Activated T-cell treated with anti-CD3 and anti-CD28 coated beads, Interleukin-2, amount 50 U/mL, for 24 hours (primary cell): ENCODE measurements at places on chromosomes 5 and 9.

DNA sequence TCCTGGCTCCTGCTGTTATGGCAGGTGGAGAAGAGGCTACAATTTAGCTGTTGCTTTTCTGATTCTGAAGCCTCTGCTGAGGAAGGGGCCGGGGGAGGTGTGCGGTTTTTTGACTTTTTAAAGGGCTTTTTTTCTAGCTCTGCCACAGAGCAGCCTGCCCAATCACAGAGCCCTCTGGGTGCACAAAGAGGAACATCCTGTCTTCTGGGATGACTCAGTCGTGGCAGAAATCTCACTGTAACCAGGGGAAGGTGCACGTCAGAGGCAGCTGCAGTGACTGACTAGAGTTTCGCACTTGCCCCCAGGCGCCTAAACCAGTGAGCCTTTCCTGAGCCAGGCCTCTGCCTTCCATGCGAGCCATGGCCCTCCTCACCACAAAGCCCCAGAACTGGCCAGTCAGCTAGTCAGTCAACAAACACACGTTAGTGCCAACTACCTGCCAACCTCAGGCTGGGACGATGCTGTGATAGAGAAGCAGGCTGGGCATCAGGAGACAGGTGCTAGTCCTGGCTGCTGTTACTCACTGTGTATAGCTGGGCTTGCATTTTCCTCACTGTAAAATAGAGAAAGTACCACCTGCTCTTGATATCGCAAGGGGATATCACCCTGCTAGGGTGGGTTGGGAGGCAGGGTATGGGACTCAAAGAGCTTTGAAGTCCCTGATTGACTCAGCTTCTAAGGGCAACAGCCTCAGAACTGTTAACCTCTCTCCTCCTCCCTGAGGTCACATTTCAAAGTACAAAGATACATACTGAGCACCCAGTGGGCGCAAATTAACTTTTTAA, 2.2 kb downstream of the AKNA start:
- DNase-seq: peak; percentile 88

DNA sequence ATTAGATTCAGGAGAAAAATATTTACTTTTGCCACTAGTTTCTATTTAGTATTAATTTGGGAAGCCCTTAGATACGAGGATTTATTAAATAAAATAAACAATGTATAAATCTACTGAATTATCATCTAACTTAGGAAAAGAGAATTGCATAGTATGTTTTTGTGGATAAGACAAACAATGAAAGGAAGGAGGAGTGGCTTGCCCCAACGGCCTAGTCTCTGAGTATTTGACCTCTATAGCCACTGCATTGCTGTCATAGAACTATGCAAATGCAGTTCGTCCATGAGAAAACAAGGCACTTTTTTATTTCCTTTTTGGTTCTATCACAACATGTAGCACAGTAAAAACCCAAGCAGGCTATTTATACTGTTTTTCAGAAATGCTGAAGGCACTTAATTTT, 321.2 kb upstream of the CCNH start:
- no peak for DNase-seq

- DNase-seq: no peak
Measured at GRCh38 chr9:121927081-121927480, 166.0 kb downstream of the TTLL11 start.

DNA sequence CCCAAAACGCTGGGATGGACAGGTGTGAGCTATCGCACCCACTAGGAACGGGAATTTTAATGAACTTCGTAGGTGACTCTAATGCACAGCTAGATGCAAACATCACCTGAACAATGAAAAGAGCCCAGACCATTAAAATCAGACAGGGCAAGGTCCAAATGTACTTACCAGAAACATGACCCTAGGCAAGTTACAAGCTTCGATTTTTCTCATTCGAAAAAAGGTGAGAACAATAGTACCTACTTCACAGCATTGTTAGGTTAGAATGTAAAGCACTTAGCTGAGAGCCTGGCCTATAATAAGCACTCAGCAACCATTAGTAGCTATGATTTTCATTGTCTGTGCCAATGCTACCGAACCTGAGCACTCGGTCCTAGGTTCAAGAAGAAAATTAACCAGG, 5.8 kb upstream of the KLHL3 start:
- no peak for DNase-seq

DNA sequence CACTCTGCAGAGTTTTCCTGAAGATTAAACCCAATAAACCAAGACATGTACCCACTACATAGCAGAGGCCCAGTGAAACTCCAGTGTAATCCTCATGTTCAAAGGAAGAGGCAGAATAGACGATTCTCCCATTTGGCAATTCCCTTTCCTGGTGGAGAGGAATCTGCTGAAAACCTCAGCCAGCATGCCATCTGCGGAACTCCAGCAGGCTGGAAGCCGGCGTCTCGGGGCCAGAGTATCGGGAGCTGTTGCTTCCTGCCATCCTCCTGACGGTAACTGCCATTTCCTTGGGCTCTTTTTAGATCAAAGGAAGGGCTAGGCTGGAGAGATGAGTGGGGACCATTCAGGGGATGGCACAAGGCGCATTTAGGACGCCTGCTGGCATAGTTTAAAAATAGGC, 20.5 kb downstream of the NEURL1B start:
- no peak for DNase-seq

GRCh38 chr5:113187906-113188305, 211.3 kb downstream of the DCP2 start:
- no peak for DNase-seq

GRCh38 chr5:33649549-33650482, 209.1 kb downstream of the TARS1 start:
- no peak for DNase-seq

GRCh38 chr9:98997604-98998003, 53.9 kb downstream of the COL15A1 start:
- DNase-seq: no peak

DNA sequence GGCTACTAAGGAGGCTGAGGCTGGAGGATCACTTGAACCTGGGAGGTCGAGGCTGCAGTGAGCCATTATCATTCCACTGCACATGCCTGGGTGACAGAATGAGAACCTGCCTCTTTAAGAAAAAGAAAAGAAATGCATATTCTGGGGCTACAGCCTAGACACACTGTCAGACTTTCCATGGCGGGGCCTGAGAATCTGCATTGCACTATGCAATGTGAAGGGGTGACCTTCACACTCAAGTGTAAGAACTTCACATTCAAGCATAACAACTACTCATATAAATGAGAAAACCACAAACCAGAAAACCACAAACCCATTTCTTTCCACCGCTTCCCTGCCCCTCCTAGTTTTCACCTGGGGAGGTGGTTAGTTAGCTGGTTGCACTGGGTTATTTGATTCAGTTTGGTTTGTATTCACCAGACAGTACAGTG, 18.0 kb upstream of the FBP2 start:
- peak; percentile 73 for DNase-seq

DNA sequence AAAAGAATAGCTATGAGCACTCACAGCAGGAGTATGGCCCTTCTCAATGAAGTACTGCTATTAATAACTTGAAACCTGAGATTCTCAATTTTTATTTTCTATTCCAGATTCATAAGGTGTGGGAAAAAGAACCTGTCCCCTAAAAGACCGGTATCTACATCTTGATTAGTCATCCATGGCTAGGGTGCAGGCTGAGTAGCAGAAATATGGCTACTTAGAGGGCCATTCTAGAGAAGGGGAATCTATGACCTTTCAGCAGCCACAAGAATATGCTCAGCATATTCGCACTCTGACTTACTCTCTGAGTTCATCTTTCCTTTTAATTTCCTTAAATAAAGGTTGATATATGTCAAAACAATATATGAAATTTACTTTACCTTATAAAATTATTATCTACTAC, 27.7 kb downstream of the WDR36 start:
- DNase-seq: no peak

DNA sequence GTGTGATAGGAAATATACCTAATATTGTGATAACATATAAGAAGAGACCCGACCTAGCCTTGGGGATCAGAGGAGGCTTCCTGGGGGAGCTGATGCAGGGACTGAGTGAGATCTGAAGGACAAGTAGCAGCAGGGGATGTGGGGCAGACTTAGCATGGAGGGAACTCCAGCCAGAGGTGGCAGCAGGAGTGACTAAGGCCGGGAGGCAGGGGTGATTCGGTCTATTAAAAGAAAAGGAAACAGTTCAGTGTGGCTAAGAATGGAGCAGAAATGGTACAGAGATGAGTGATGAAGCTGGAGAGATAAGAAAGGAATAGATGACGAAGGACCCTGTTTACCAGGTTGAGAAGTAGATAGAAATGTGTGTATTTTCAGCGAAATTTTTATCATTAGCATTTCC, 408.8 kb downstream of the ENC1 start:
- no peak for DNase-seq

DNA sequence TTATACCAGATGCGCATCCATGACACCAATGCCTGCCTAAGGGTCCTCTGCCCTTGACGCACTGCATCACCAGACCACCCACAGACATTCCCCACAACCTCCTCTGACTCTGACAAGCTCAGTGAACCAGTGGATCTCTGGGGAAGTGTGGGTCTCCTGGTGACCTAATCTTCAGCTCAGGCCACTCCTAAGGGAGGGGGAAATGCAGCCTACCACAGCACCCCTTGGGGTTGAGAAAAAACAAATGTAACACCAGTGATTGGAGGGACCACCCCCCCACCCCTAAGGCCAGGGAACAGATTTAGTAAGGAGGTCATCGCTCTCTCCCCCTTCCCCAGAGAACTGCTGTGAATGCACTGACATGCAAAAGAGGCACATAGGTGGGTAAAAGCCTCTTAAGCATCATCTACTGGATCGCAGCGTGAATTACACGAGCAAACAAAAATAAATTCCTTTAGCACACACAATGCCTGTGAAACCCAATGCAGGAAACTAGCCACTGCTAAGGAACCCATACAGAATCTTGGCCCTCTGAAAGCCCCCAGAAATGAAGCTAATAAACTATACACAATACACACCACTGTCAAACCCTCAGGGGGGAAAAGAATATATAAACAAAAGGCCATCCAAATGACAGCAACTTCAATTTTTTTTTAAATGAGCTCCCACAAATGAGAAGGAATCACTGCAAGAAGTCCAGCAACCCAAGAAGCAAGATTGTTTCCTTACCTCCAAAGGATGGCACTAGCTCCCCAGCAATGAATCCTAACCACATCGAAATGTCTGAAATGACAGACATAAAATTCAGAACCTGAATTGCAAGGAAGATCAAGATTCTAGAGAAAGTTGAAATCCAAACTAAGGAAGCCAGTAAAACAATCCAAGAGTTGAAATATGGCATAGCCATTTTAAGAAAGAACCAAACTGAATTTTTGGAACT, 513.7 kb upstream of the PTGER4 start:
- no peak for DNase-seq

DNA sequence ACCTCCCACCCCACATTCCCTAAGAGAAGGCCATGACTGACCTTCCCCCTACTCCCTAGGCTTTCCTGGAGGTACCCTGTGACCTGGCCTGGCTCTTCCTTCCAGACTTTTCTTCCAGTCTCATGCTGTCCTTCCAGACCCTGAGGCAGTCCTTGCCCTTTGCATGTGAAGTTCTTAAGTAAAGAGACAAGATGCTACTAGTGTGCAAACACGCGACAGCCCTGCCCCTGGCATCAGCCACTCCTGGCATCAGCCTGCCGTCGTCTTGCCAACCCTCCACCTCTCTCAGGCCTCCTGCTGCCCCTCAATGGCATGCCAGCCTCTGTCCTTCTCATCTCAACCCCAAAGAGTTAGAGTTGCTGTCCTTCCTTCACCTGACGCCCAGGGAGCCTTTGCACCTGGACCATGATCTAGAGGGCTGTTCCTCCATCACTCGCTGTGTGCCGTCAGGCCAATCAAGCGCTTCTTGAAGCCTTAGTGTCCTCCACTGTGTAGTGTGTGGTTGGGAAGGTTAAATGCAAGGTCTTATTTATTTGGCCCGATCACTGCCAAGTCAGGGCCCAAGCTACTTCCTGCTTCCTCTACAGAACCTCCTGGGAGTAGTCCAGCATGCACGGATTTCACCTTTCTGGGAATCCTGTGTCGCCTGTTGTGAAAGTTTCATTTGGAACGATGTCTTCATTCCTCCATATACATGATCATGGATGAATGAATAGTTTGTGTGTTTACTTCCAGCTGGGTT, 61.9 kb downstream of the WWC1 start:
- no peak for DNase-seq

DNA sequence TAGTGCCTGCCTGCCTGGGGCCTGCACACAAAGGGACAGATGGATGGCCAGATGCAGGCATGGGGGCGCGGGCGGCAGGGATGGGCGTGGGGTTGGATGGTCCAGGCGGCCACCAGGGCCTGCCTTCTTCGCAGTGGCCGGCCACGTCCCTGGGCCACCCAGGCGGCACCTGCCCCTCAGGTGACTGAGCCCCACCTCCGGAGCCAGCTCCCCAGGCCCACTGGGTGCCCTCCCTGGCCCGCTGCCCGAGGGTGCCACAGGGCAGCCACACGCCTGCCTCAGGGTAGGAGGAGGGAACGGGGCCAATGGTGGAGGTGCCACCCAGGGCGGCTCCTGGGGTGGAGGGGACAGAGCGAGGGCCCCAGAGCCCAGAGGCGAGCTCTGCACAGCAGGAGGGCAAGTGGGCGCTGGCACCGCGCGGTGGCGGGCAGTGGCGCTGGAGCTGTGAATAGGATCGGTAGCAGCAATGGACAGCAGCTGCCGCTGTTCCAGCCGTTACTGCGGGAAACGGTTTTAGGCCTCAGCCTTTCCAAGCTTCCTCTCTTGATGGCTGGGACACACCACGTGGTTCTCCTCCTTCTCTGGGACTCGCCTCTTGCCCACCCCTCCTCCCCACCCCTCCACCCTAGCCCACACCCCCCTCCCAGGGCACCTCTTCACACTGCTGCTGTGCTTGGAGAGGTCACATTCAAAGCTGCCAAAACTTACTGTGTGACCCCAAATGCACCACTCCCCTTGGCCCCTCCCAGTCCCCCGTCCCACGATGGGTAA, 19.1 kb downstream of the LHX3 start:
- DNase-seq: no peak

- DNase-seq: no peak
Measured at GRCh38 chr5:132183723-132184122, 43.9 kb downstream of the P4HA2 start.
